ENCODE measurements at places on chromosomes 16 and 17.

DNA sequence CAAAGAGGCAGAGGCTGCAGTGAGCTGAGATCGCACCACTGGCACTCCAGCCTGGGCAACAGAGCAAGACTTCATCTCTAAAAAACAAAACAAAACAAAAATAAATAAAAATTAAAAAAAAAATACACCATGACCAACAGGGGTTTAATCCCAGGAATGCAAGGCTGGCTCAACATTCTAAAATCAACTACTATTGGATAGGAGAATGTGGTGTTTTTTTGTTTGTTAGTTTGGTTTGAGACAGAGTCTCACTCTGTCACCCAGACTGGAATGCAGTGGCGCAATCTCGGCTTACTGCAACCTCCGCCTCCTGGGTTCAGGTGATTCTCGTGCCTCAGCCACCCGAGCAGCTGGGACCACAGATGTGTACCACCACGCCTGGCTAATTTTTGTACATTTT is 19.9 kb downstream of the GFOD2 start:
- no peak for DNase-seq

DNA sequence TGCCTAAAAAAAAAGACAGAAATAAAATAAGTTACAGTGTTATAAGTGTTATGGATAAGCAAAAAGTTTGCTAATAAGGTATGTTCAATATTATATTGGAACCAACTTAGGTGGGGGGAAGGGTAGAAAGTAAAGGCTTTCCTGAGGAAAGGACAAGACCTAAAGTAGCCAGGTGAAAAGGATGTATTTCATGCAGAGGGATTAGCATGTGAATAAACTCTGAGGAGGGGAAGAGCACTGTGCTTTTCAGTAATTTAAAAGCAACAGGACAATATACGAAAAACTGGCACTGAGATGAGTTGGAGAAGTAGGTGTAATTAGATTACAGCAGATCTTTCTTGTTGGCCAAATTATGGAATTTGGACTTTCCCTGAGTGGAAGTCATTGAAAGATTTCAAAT is 7.6 kb downstream of the TOP2A start:
- DNase-seq = no peak

- no peak for DNase-seq
Observed at GRCh38 chr16:11383481-11384183, 38.4 kb downstream of the RMI2 start.

- no peak for DNase-seq
Observed at GRCh38 chr16:81492311-81492761, 47.7 kb downstream of the CMIP start.

- no peak for DNase-seq
Observed at GRCh38 chr16:54317101-54317611, 30.6 kb upstream of the IRX3 start.

- no peak for DNase-seq
Observed at GRCh38 chr16:23384878-23385277, 68.1 kb downstream of the COG7 start.

GRCh38 chr16:4399001-4399730 is 17.2 kb downstream of the CORO7 start:
- DNase-seq = no peak

- DNase-seq = no peak
Observed at GRCh38 chr16:13931845-13932244, 11.9 kb downstream of the ERCC4 start.

DNA sequence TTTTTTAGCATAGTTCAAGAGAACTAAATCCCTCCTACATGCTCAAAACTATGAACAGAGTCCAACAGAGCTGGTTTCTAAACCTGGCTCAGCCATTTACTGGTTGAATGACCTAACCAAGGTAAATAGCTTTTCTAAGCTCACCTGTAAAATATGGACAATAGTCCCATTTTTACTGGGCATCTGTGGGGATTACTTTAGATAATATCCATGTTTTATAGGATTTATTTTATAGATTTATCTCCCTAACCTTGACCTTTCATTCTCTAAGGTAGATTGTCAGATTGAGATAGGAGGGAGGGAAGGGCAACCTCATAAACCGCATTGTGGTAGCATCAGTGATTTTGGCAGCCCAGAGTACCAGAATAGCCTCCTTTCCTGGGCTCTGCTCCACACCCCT is 178.5 kb upstream of the TOX3 start:
- no peak for DNase-seq

DNA sequence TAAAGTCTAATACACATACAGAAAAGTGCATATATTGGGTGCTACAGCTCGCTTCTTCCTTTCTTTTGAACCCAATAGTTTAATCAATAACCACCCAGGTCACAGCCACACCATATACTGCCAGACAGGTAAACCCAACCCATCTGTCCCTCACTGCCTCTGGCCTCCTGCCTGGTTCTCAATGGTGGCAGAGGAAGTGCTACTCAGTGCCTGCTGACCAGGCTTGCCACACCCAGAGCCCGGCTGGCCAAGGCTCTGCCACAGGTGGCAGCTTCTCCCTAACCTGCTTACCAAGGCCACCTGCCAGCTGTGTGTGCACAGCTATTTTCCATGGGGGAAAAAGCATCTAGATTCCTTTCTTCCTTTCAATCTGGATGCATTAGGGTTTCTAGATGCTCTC is 584 bp downstream of the PMP22 start:
- no peak for DNase-seq

GRCh38 chr16:17261197-17261858 is 209.4 kb downstream of the XYLT1 start:
- no peak for DNase-seq

DNA sequence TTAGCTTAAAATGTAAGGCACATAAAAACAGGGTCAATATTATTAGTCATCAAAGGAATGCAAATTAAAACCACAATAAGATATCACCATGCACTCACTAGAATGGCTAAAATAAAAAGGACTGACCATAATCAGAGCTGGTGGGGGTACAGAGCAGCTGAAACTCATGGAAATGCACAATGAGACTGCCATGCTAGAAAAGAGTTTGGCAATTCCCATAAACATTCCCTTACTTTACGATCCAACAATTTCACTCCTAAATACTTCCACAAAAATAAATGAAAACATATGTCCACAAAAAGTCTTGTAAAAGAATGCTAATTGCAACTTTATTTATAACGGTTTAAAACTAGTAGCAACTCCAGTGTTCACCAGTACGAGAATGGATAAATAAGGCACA is 36.1 kb upstream of the ERCC4 start:
- no peak for DNase-seq

- DNase-seq = no peak
Observed at GRCh38 chr16:69419956-69420355, 4.5 kb upstream of the CYB5B start.

- DNase-seq = no peak
Observed at GRCh38 chr16:76035689-76036088, 241.5 kb upstream of the CNTNAP4 start.

- peak; percentile 27 for DNase-seq
Observed at GRCh38 chr16:85491058-85491771, 121.9 kb upstream of the GSE1 start.
